ENCODE measurements at places on chromosomes 5 and 9. TPM values are rescaled to one million over a fixed set of nuclear protein-coding genes. Genes with fewer than 3 reads are reported as not detected.

GFI1B gene
- not detected for total RNA-seq

DNA sequence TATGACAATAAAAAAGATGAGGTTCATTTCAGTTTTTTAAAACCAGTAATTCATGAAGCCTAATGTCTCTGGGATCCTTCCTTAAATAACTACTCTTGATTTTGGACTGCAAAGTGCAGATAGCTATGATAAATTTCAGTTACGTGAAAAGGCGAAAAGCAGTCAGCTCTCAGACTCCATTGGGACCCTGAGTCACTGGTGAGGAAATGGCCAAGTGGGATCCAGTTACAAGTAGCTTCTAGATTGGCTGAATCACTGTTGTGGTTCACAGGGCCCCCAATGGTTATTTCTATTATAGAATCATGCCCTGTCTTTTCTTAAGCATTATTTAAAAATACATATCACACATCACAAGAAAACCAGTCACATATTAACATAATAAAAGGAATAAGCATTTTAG, 31.1 kb upstream of the PPP3R2 start:
- no peaks in the 10 kb centered on the region for H3K27me3 ChIP-seq
- H3K4me3 ChIP-seq, result no peak overlapping the region
- no peaks in the 10 kb centered on the region for H3K4me1 ChIP-seq
- no peak overlapping the region for H3K27ac ChIP-seq
- no peaks in the 10 kb centered on the region for H3K36me3 ChIP-seq
- DNase-seq, result no peak

VAV2 gene
- total RNA-seq, result 11.5 TPM

DNA sequence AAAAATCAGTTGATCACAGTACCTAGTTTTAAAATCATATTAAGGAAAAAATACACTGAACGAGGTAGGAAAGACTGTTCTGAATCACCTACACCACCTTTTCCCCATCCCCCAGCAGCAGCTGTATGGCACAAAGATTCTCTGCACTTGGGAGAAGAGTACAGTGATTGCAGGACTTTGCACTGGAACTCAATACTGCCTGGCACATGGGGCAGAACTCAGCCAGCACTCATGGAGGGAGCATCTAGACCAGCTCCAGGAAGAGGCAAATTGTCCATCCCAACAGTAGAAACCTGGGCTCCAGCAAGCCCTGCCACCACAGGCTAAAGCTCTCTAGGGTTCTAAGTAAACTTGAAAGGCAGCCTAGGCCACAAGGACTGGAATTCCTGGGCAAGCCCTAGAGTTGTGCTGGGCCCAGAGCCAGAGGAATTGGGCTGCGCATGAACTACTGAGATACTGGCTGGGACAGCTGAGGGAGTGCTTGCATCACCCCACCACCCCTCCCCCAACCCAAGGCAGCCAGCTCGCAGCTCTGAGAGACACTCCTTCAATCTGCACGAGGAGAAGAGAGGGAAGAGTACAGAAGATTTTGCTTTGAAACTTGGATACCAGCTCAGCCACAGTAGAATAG, 654.4 kb upstream of the CDH6 start:
- H3K27ac ChIP-seq, result no peak overlapping the region
- DNase-seq, result no peak
- H3K4me1 ChIP-seq, result no peaks in the 10 kb centered on the region
- no peaks in the 10 kb centered on the region for H3K36me3 ChIP-seq
- H3K4me3 ChIP-seq, result no peak overlapping the region
- no peaks in the 10 kb centered on the region for H3K27me3 ChIP-seq

ZNG1F gene
- total RNA-seq, result 25.0 TPM

Measured in thoracic aorta (tissue), 2 donors.